ENCODE measurements at places on chromosomes 5 and 9.

GRCh38 chr9:32524892-32525708, 896 bp downstream of the RIGI start:
- DNase-seq, result no peak

GRCh38 chr5:166276006-166276405, 2015.4 kb upstream of the WWC1 start:
- DNase-seq, result no peak

- DNase-seq, result no peak
Observed at GRCh38 chr9:91117474-91117891, 244.2 kb downstream of the AUH start.

DNA sequence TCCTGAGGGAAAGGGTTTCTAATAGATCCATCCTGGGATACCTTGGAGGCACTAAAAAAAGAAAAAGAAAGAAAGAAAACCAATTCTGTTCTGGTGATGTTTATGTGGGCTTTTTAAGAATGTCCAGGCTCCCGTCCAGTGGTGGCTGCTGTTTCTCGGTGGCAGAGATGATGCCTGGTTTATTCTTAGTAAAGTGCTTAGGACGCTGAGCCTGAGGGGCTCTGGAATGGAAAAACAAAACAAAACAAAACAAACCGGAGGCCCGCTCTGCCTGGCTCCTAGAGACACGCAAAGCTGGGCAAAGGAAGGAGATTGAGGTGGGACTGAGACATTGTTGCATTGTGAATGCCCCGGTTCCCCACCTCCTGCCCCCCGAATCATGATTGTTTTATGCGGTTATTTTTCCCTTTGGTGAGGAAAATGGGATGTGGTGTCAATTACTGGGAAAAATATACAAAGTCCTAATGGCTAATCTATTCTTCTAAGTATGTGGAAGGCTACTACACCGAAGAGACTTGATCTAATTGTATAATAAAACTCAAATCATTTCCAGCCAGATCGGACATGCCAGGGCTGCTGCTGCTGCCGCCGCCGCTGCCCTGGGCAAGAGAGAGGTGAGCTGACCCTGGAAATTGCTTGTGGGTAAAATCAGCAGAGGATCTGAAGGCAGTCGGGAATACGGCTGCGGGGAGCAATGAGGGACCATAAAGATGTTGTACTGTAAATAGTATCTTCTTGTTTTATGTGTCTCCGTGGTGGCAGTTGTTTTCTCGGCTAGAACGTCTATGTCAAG, 644.9 kb downstream of the CCDC171 start:
- DNase-seq, result no peak

- DNase-seq, result no peak
Observed at GRCh38 chr9:78866207-78867132, 569.5 kb downstream of the PSAT1 start.

DNA sequence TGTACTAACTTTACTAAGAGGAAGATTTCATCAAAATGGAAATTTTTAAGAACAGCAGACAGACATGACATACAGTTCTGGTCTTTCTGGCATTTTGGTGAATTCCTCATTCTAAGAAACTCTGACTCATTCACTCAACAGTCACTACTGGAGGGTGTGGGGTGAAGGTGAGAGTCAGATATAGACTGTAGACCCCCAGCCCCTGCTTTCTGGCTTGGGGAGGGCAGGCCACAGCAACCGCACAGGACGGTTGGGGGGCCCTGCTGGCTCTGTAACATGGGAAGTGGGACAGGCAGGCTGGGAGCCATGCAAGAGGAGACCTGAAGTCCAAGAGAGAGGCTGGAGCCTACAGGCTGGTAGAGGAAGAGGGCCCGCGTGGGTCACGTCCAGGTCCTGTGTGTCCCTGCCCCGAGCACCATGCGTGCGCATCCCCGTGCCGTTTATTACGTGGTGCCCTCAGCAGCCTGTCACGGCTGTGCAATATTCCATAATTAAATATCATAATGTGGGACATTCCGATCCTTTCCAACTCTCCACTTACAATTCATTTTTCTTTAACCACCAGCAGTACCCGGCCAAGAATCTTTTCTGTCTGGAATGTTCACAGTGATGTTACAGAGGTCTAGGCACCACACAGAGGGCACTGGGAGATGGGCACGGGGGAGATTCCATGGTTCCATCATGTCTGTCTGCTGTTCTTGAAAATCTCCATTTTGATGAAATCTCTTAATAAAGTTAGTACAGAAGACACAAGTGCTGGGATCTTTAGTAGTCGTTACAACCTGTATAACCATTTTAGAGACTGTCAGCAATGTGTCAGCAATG, 75.5 kb downstream of the SEMA4D start:
- DNase-seq, result no peak

DNA sequence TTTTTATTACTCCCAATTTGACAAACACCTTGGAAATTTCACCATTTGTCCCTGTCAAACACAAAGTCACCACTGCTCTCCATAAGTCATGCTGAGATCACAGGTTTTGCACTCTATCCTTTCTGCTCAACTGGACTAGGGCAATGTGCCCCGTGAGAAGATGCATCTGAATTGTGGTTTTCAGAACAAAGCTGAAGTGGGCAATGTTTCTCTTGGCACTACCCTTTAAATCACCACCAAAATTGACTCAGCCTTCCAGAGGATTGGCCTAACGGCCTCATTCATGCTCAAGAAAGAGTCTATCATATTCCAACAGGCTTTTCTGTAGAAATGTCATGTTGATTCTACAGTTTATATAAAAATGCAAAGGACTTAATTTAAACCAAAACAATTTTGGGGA, 81.0 kb upstream of the TRIO start:
- no peak for DNase-seq
